ENCODE measurements at places on chromosomes 2 and 18.

DNA sequence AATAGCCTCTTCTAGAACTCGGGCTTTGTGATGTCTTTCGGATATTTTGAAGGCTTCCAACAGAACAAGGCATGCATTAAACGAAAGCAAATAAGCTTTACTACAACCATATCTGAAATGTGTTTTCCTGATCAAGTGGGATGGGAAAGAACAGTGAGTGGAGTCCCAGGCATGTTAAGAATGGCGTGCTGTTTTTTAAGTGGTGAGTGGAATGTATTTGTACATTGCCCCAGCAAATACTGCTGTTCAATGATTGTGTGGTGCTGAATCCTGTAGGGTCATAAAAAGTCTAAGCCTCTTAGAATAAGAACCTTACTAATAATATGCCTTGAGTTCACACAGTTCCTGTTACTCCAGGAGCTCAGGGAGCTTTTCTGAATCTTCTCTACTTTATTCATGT is 52.5 kb downstream of the POMC start:
- DNase-seq = peak; percentile 42

DNA sequence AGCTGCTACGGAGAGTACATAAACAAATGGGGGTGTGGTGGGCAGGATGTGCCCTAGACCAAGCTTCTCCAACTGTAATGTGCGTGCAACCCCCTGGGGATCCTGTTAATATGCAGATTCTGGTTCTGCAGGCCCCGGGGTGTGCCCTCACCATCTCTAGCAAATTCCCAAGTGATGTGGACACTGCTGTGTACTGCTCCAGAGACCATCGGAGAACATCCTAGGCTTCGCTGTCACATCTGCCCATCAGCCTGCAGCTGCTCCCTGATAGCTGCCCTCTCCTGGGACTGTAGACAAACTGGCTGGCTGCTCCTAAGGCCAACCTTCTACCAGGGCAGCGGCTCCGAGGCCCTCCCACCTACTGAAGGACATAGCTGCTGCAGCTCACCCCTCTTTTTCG is 3.2 kb downstream of the HS1BP3 start:
- no peak for DNase-seq

DNA sequence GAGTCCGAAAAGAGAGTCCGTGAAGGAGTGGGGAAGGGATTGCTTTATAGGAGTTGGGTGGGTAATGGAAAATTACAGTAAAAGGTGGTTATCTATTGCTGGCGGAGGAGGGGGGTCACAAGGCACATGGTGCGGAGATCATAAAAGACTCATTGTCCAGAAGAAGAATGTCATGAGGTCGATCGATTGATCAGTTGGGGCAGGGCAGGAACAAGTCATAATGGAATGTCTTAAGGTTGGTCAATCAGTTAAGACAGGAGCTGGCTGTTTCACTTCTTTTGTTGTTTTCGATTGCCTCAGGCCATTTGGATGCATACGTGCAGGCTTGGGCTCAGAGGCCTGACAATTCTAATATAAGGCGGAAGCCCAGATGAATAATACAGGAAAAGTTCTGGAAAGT is 473.0 kb upstream of the TNP1 start:
- no peak for DNase-seq

- no peak for DNase-seq
These were observed 8.3 kb upstream of the GPR148 start for GRCh38 chr2:130720528-130720927.

DNA sequence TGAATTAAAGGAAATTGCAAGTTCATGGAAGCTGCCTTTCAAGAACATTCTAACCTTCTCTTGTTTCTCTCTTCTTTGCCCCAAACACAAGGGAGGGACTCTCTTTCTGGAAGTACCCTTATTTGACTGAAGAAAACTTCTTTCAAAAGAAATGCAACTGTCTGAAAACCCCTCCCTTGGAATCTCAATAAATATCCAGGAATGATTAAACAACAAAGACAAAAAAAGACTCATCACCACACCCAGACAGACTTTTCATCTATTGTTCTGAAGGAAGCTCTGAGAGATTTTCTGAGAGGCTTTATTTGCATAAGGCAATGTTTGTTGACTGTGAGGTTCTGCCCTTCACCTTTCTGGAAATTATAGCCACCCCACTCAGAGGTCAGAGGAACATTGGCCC is 1260.9 kb downstream of the LRP1B start:
- DNase-seq = no peak

DNA sequence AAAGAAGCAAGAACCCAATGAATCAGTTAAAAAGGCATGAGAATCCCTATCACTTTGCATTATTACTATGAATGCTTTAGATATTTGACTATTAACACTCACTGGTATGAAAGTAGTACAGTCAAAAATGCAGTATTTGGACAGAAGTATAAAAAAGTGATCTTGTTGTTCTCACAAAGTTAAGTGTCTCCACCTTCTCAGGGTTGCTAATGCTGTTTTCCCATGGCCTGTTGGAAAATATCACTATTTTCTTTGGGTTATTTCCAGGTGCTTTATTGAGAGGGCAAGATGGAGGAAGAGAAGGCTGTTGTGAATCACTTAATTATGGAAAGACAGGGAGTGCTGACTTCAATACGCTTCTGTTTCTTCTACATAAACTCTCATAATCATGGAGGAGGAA is 13.6 kb upstream of the CREB1 start:
- no peak for DNase-seq

GRCh38 chr2:238659231-238659630 is 188.7 kb upstream of the TWIST2 start:
- no peak for DNase-seq

DNA sequence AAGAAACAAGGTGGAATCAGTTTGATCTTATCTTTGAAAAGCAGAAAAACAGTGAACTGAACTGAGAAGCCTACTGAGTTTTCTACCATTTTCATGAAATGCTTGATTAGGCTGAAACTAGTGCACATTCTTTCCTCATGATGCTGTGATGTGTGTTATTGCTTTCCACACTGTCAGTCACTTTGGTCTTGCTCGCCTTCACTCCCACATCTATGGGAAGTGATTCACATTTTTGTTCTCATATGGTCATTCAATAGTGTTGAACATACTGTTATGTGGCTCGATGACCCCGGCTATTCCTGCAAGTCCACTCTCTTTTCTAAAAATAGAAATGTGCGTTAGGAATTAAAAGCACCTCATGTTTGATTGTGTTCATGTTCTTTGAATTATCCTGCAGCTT is 129.7 kb downstream of the TGIF1 start:
- DNase-seq = no peak

DNA sequence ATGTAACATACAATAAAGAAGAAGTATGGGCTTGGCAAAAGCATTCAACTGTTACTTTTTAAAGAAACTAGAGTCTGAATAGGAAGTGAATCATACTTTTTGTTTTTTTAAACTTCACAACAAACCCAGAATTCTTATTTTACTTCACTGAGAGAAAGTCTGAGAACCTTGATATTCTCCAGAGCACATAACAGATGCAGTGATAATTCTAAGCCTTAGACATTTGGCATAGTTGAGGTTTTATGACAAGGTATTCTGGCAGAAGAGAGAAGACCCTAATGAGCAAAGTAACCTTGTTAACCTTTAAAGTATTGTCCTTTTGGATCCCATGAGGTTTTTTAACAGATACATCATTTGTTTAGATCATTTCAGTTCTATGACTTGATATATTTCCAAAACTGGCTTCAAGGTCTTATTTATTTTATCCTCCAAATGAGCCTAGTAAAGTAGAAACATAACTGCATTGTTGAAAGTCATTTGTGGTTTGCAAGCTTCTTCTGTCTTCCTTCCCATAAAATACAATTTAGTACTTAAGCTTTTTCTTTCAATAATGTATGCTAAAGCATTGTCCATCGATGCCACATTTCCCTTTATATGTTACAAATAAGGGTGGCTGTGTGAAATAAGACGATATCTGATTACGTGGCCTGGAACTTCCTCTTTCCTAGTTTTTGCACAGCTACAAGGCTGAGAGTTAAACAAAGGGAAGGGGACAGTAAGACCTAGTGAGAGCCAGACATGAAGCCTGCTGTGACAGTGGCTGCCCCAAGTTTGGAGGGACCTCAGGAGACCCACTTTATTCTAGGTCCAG is 86.1 kb upstream of the ITPRID2 start:
- DNase-seq = no peak

DNA sequence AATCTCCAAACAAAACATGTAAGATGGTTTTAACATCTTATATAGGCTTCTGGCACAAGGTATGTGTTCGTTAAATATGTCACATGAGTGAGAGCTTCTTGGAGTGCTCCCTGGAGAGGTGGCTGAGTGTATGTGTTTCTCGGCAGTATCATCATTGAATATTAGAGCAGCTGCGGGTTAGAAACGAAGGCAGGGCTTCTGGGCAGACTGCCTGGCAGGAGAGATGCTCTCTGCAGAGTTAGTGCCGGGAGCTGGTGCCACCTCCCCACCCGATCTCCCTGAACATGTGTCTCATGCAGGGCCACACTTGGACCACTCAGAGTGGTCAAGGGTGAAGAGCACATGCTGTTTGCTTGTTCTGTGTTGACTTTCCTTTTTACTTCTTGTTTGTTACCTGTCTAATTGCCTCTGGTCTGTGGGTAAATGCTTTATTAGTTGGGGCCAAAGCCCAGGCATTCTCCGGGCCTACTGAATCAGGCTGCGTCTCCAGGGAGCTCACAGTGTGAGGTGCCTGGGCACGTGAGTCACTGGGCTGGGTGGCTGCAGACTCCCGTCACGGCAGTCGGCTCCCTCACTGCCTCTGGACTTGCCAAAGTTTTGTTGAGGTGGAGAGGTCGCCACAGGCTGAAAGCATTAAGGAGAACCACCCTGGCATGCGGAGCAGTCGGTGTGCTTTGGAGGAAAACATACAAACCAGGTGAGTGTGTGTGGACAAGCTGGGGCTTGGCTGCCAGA is 246.6 kb downstream of the FHOD3 start:
- no peak for DNase-seq

DNA sequence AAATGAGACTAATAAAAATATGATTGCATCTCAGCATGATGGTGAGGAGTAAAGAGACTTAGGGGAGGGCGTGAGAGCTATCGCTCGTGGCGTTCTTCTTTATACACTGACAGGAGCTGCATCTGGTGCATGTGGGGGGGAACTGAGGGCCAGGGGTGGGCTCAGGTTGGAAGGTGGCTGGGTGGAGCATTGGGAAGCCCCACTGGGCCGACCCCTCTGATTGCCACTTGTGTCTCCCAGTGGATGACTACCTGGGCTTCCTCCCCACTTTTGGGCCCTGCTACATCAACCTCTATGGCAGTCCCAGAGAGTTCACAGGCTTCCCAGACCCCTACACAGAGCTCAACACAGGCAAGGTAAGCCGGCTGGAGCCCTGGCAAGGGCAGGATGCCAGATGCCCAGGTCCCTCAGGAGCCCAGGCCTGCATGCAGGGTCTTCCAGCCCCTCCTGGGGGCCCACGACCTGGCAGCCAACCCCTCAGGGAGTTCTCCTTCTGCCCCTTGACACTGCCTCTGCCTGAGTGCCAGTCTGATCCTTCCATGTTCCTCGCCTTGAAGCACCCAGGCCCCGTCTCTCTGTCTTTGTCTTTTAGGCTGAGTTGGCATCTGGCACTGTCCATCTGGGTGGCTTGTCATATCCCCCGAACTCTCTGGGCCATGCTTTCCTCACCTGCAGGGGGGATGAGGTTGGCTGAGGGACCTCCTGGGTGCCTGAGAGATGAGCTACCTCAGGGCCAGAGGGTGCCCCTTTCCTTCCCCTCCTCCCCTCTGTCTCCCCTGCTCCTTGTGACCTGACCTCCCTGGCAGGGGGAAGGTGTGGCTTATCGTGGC is 97.7 kb downstream of the DYSF start:
- no peak for DNase-seq

- no peak for DNase-seq
These were observed 228.4 kb upstream of the SP5 start for GRCh38 chr2:170486730-170487129.

All from D721Med (cell line).